ENCODE measurements at places on chromosomes 1 and 21. TPM values are rescaled to one million over a fixed set of nuclear protein-coding genes. Genes with fewer than 3 reads are reported as not detected.

Gene GUCA2A
- total RNA-seq: not detected

Gene NTMT2
- total RNA-seq: not detected

Gene TNNT2
- total RNA-seq: 14.8 TPM

Gene MAN1C1
- total RNA-seq: 2.3 TPM

Gene TPRG1L
- total RNA-seq: 38.7 TPM

DNA sequence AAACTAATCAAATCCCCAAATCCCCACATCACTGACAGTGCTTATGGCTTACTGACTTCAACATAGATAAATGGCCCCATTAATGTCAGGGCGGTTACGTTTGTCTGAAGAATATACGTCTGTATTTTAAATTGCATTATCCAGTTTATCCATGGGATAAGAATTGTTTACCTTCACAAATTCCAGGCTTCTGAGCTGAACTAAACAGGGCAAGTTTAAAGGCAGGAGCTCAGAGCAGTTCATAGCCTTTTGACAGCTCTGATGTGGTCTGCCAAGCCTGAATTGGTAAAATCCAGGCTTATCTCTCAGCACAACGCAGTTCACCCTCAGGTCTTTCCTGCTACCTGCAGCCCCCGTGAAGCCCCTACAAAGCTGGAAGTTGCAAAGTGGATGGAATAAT is 79.5 kb upstream of the GREM2 start:
- no peaks in the 10 kb centered on the region for H3K4me1 ChIP-seq
- H3K36me3 ChIP-seq: no peaks in the 10 kb centered on the region
- no peak overlapping the region for H3K27ac ChIP-seq
- H3K27me3 ChIP-seq: no peaks in the 10 kb centered on the region

DNA sequence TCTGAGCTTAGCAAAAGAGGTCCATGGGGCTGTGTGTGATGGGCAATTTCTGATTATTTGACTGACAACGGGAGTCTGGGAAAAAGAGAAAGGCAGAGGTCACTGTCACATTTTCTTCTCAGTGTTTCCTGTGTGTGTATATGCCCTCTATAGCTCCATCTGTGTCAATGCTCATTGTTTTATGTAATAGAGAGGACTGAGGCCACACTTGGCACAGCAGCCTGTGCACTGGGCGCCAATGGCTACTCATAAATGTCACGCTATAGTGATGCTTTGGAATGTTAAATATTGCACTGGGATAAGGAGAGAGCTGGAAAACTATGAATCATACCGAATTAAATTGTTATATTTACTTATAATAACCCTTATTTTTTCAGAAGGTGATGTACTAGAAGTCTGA is 365.4 kb downstream of the NEGR1 start:
- no peak for DNase-seq
- no peak overlapping the region for H3K27ac ChIP-seq
- H3K4me1 ChIP-seq: no peaks in the 10 kb centered on the region
- no peaks in the 10 kb centered on the region for H3K36me3 ChIP-seq
- H3K4me3 ChIP-seq: no peak overlapping the region

- no peak overlapping the region for H3K27ac ChIP-seq
- H3K4me3 ChIP-seq: no peak overlapping the region
- no peak for DNase-seq
- H3K36me3 ChIP-seq: no peaks in the 10 kb centered on the region
Measured at GRCh38 chr1:173275496-173275895, 68.4 kb upstream of the TNFSF4 start.

DNA sequence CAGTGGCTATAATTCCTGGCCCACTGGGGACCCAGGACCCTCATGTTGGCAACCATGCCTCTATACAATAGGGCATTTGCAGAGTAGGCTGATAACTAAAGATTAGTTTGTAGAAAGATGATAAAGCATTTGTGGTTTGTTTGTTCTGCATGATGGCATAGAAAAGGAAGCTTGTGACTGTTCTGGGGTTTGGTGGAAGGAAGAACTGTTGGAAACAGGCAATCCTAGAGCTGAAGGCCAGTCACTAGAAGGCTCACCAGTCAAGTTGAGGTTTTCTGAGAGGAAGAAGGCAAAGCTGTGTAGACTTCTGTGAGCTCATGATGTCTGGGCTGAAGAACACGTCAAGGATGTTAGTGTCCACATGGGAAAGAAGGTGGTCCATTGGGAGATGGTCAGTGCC is 140.3 kb upstream of the VANGL1 start:
- DNase-seq: no peak
- H3K36me3 ChIP-seq: no peaks in the 10 kb centered on the region
- H3K4me1 ChIP-seq: no peaks in the 10 kb centered on the region
- no peak overlapping the region for H3K4me3 ChIP-seq

- no peaks in the 10 kb centered on the region for H3K27me3 ChIP-seq
- H3K36me3 ChIP-seq: no peaks in the 10 kb centered on the region
- H3K4me3 ChIP-seq: no peak overlapping the region
Measured at GRCh38 chr1:147245586-147246021, 3.1 kb downstream of the CHD1L start.

GRCh38 chr1:55164906-55165305 is 50.3 kb downstream of the USP24 start:
- H3K4me1 ChIP-seq: peaks cover 7% of the 10 kb centered on the region
- H3K27ac ChIP-seq: peak overlapping the region; percentile 8
- H3K4me3 ChIP-seq: no peak overlapping the region

DNA sequence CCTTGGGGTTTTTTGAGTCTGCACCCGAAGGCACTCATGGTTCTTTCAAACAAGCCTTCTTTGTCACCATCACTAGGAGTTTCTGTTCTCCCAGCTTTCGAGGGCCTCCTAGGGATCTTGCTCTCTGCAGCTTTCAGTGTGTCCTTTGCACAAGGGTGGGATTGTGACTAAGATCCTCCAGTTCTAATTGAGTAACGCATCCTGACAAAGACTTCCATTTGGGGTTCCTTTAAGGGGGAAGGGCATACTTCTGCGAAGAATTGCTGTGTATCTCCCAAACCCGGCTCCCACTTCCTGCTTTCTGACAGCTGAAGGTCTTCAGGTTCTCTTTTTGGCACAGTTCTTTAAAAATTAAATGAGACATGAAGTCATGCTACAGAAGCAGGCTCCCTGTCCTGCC is 139.4 kb downstream of the EDEM3 start:
- no peaks in the 10 kb centered on the region for H3K27me3 ChIP-seq
- no peaks in the 10 kb centered on the region for H3K36me3 ChIP-seq
- peak overlapping the region; percentile 97 for H3K27ac ChIP-seq
- H3K4me3 ChIP-seq: no peak overlapping the region

DNA sequence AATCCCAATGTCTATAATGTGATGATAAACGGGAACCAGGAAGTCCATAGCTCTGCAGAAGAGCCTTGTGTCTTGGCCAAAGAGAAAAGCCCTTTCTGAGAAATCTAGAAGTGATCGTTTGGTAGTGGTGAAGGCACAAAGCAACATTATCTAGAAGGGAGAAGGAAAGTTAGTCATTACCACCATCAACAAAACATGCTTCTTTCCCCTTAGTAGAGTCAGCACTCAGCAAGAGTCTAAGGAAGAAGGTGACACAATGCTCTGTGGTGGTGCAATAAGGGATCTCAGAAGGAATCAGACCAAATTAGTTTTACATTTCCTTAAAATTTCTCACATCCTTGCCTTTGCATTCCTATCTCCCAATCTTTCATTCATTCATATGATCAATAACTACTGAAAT is 134.4 kb upstream of the PRDX6 start:
- H3K27me3 ChIP-seq: no peaks in the 10 kb centered on the region
- no peak for DNase-seq
- H3K36me3 ChIP-seq: no peaks in the 10 kb centered on the region

DNA sequence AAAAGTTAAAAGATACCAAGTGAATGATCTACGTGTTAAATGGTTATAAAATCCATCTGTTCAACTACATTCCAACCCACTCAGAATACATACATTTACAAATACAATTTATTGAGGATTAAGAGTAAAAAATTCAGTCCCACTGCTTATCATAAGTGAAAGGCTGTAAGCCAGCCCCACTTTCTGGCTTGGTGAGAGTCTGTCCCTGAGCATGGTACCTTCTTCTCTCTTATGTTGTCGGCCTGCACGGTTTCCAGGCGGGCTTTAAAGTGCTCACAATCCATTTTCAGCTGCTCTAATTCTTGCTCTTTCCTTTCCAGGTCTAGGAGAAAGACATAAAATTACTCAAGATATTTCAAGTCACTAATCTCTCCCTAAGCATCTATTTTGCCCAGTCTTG is 15.2 kb downstream of the HSF2BP start:
- peaks cover 6% of the 10 kb centered on the region for H3K4me1 ChIP-seq
- no peak overlapping the region for H3K4me3 ChIP-seq
- H3K27ac ChIP-seq: no peak overlapping the region
- H3K27me3 ChIP-seq: no peaks in the 10 kb centered on the region
- no peak for DNase-seq
- no peaks in the 10 kb centered on the region for H3K36me3 ChIP-seq

All from gastrocnemius medialis (tissue), 4 donors.